ENCODE measurements at places on chromosomes 6 and 20.

- DNase-seq = no peak
Measured at GRCh38 chr6:149271348-149272340, 45.9 kb upstream of the TAB2 start.

DNA sequence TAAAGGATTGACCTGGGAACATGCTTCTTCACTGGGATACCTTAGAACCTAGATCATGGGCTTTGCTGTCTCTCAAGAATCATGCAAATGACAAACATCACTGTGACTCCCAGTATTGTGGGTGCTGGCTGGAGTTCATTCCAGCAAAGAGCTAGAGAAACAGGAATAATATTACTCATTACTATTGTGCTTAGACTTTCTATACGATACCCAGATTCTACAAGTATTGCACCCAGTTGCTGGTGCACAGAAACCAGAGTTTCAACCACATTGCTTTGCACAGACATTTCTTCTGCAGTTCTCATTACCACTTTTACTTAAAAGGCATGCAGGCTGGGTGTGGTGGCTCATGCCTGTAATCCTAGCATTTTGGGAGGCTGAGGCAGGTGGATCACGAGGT, 220.4 kb upstream of the ZNF217 start:
- DNase-seq = no peak

DNA sequence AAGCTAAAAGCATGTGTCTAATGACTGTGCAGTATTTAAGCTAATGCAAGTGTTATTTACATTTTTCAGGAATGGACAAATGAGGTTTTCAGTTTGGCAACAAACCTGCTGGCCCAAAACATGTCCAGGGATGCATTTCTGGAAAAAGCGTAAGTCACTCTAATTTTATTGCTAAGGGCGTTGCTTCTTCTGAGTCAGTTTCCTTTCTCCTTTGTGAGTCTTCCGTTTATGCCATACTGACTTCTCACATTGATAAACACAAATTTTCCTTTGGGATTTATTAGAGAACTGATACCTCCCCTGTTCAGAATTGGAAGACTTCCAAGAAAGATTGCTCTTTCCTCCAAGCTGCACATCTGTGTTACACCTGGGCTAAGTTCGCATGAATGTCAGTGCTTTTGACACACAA, 422.9 kb upstream of the PLCB4 start:
- no peak for DNase-seq

DNA sequence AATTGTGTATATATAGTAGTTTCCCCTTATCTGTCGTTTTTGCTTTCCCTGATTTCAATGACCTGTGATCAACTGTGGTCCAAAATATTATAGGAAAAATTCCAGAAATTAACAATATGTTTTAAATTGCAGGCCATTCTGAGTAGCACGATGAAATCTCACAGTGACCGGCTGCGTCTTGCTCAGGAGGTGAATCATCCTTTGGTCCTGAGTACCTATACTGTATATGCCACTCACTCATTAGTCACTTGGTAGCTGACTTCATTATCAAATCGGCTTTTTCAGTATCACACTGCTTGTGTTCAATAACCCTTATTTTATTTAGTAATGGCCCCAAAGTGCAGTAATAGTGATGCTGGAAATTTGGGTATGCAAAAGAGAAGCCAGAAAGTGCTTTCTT, 728.3 kb upstream of the EYS start:
- no peak for DNase-seq

- DNase-seq = no peak
Measured at GRCh38 chr6:11830105-11830504, 51.5 kb upstream of the ADTRP start.

DNA sequence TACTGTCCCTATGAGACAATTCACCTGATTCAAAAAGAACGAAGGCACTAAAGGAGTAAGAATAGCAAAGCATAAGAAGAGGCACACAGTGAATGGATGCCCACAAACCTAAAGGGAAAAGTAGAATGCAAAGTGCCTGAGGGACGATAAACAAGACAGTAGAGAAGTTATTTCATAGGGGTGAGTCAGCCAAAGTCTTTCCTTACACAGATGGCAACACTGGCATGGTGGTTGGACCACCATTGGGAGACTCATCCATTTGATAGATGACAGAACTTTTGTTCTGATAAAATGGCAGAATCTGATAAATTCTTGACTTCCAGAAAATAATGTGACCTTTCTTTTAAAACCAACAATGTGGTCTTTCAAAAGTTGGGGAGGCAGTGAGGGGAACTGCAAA, 148.1 kb upstream of the HDAC2 start:
- no peak for DNase-seq

DNA sequence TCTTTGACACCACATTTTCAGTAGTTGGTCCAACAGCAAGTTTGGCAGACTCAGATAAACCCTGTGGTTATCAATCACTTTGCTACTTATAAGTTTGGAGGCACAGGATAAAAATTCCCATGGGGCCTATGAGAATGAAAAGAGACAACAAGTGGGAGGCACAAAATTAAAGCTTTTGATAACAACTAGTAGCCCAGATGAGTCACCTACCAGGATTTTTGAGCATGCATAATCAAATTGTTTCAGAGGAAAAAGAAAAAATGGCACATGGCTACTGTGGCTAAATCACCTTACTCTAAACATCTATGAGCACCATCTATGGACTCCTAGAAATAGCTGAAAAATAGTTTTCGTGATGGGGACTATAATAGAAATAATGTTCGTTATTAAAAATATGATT, 40.8 kb upstream of the BMP5 start:
- DNase-seq = no peak
